ENCODE measurements at places on chromosomes 16 and 17. TPM values are rescaled to one million over a fixed set of nuclear protein-coding genes. Genes with fewer than 3 reads are reported as not detected.

The GUCY2D gene
- not detected for total RNA-seq

The FOXC2 gene
- total RNA-seq = not detected

The ATP2A3 gene
- 101 TPM for total RNA-seq

The CXCL16 gene
- 2.2 TPM for total RNA-seq

The KRT32 gene
- total RNA-seq = not detected

The CES2 gene
- total RNA-seq = 34.8 TPM

The JMJD6 gene
- 16.2 TPM for total RNA-seq

Data from Karpas-422 (cell line).